ENCODE measurements at places on chromosomes 6 and 20. TPM values are rescaled to one million over a fixed set of nuclear protein-coding genes. Genes with fewer than 3 reads are reported as not detected.
A peak's percentile ranks its signal among the peaks of the same experiment; 100 is the strongest.

The PDE7B gene
- total RNA-seq: 5.5 TPM

The BMP6 gene
- total RNA-seq: 5.2 TPM

The MAS1 gene
- 0.12 TPM for total RNA-seq

The WASF1 gene
- 8.9 TPM for total RNA-seq

The PPDPF gene
- total RNA-seq: 176 TPM

The MARCKS gene
- total RNA-seq: 45.6 TPM

The RAET1G gene
- not detected for total RNA-seq

GRCh38 chr6:11381801-11382513, 149.5 kb upstream of the NEDD9 start:
- H3K4me3 ChIP-seq: no peak overlapping the region
- no peaks in the 10 kb centered on the region for H3K36me3 ChIP-seq
- no peaks in the 10 kb centered on the region for H3K27me3 ChIP-seq

DNA sequence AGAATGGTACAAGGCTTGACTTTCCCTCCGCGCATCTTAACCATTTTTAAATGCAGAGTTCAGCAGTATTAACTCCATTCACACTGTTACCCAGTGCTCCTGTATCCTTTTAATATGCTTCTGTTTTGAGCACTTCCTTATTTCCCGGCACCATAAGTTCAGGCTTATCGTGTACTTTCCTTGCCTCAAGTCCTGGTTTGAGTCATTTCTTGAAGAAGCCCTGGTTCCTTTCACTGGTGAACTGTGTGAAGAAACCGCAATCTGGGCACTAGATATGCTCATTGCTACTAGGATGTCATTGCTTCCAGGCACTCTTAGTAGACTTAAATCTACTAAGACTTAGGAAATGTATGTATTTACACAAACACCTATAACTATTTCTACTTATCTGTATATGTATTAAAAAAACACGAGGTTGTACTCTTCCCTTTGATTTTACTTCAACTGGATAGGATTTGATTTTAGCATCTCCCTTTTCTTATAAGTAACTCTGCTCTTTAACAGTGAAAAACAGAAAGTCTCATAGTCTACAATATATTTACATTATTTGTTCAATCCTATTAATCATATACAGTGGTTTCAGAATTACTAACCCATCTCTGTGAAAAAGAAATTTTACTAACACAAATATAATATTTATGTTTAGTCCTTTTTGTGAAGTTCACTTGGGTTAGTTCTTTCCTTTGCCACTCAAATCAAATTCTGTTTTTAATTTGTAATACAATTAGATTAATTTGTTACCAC, 135.5 kb downstream of the CDKAL1 start:
- H3K36me3 ChIP-seq: no peaks in the 10 kb centered on the region

DNA sequence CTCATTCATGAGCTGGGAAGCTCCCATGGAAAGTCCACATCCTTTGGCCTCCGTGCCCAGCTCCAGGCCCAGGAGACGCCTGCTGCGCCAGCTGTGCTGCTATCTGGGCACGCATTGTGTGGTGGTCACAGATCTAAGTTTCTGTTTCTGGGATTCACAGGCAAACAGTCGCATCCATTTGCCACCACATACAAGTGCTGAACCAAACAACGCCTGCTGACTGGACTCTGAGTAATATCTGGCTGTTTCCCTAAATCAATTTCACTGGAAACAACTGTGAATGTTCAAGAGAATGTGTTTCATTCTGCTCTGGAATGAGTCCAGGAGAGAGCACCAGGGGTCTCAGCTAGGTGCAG, 45.5 kb downstream of the IRF4 start:
- no peaks in the 10 kb centered on the region for H3K27me3 ChIP-seq
- no peaks in the 10 kb centered on the region for H3K4me1 ChIP-seq
- no peak for DNase-seq
- no peak overlapping the region for H3K4me3 ChIP-seq

DNA sequence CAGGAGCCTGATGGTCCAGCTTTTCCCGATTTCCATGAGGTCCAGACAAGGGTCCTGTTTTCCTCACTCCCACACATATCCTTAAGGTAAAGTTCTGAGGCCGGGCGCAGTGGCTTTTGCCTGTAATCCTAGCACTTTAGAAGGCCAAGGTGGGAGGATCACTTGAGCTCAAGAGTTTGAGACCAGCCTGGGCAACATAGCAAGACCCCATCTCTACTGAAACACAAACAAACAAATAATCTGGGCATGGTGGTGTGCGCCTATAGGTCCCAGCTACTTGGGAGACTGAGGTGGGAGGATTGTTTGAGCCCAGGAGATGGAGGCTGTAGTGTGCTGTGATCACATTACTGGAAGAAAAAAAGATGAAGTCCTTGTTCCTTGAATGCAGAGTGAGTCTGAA, 53.2 kb upstream of the IYD start:
- H3K4me1 ChIP-seq: peaks cover 3% of the 10 kb centered on the region
- no peaks in the 10 kb centered on the region for H3K27me3 ChIP-seq
- DNase-seq: no peak
- no peaks in the 10 kb centered on the region for H3K36me3 ChIP-seq
- H3K27ac ChIP-seq: no peak overlapping the region

GRCh38 chr6:40042232-40042631, 108.0 kb upstream of the MOCS1 start:
- no peak overlapping the region for H3K4me3 ChIP-seq
- no peak overlapping the region for H3K27ac ChIP-seq
- no peaks in the 10 kb centered on the region for H3K4me1 ChIP-seq
- H3K27me3 ChIP-seq: no peaks in the 10 kb centered on the region

DNA sequence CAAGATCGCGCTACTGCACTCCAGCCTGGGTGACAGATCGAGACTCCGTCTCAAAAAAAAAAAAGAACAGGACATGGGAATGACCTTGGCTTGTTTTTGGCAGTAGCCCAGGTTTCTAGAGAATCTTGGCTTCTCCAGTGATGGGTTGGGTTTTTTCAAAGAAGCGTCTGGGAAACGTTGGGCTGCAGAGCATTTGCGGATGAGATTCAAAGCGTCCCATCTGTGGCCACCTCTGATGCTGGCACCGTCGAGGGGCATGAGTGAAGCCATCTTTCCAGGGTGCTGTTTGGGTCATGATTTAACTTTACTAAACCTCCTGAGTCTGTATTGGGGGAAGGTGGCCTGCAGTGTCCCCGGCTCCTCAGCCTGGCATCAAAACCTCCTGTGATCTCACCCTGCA, 43.2 kb upstream of the SRF start:
- H3K4me1 ChIP-seq: no peaks in the 10 kb centered on the region
- H3K4me3 ChIP-seq: no peak overlapping the region
- H3K27ac ChIP-seq: no peak overlapping the region

DNA sequence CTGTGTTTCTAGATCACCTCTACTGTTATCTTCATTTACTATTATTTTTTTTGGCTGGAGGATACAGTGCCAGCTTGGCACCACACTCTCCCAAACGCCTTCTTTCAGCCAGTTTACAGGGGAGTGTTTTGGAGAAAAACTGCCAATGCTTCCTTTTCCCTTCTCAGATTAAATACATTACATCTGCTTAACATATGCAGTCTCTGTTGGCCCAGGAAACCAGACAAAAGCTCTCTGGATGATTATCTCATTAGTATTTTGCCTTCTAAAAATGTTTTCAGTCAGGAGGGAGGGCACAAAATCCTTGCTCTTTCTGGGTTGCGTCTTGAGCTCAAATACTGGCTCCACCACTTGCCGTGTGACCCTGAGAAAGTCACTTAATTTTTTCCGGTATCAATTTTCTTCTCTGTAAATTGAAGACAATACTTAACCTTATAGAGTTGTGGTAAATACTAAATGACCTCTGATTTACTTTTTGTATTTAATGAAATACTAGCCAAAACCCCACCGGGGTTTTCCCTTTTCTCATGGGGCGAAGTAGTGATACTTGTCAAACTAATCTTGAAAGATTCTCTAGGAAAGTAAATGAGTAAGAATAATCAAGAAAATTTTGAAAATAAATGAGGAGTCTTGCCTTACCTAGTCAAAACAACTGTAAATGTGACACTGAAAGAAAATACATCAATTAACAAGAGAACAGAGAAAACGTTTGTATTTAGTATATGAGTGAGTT, 146.2 kb downstream of the MMS22L start:
- H3K27ac ChIP-seq: no peak overlapping the region
- DNase-seq: no peak
- no peak overlapping the region for H3K4me3 ChIP-seq
- no peaks in the 10 kb centered on the region for H3K4me1 ChIP-seq
- H3K36me3 ChIP-seq: no peaks in the 10 kb centered on the region

- H3K36me3 ChIP-seq: no peaks in the 10 kb centered on the region
- H3K4me3 ChIP-seq: no peak overlapping the region
- H3K27me3 ChIP-seq: no peaks in the 10 kb centered on the region
- H3K27ac ChIP-seq: no peak overlapping the region
Measured at GRCh38 chr6:25389471-25389870, 110.3 kb downstream of the CARMIL1 start.

GRCh38 chr6:64252256-64252655, 616.7 kb downstream of the PHF3 start:
- no peak overlapping the region for H3K27ac ChIP-seq
- H3K36me3 ChIP-seq: no peaks in the 10 kb centered on the region
- no peak for DNase-seq
- no peak overlapping the region for H3K4me3 ChIP-seq
- H3K4me1 ChIP-seq: no peaks in the 10 kb centered on the region

DNA sequence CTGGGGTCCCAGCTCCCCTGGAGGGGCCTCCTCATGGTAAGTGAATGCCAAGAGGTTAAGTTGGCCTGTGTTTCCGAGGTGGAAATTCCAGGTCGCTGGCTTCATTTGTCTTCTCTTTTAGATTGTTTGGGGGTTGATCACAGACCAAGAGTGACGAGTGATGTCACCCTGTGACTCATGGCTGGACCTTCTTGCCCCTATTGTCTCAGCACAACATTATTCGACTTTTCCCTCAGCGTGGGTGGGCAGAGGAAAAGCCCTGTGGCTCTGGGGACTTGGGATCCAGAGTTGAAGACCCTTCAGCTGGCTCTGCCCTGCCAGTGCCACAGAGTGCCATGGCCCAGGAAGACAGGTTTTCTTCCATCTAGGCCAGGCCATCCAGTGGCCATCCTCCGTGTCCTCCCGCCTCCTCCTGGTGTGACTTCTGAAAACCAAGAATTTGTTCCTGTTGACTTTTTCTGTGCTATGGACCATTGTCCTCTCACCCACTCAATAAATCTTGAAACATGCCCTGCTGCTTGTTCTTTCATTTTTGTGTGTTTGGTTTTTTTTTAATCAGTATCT, 15.4 kb upstream of the SNHG17 start:
- H3K27me3 ChIP-seq: no peaks in the 10 kb centered on the region
- no peak overlapping the region for H3K4me3 ChIP-seq
- no peaks in the 10 kb centered on the region for H3K4me1 ChIP-seq
- H3K27ac ChIP-seq: no peak overlapping the region
- peak; percentile 31 for DNase-seq
- H3K36me3 ChIP-seq: no peaks in the 10 kb centered on the region

DNA sequence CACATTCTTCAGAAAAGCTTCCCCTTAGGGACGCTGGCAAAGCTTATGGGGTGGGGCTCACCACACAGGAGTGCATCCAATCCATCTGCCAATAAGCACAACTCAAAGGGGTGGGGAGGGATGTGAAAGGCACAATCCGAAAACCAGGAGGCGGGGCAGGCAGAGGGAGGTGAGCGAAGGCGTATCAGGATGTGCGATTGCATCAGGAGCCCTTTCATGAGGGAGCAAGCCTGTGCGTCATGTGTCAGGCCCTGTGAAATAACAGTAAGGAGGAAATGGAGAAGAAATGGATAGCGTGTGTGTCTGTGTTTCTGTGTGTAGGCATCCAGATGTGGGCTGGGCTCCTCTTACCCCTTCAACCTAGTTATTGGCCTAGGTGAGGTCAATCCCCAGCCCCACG, 382.4 kb upstream of the CDH4 start:
- H3K27me3 ChIP-seq: no peaks in the 10 kb centered on the region
- no peak for DNase-seq
- H3K4me3 ChIP-seq: no peak overlapping the region
- no peaks in the 10 kb centered on the region for H3K36me3 ChIP-seq
- no peak overlapping the region for H3K27ac ChIP-seq
- no peaks in the 10 kb centered on the region for H3K4me1 ChIP-seq

GRCh38 chr20:10531848-10532247, 96.7 kb downstream of the SLX4IP start:
- H3K27me3 ChIP-seq: no peaks in the 10 kb centered on the region
- H3K27ac ChIP-seq: no peak overlapping the region
- no peak for DNase-seq
- H3K4me1 ChIP-seq: no peaks in the 10 kb centered on the region

- no peak within 1 kb of the TSS for H3K27ac ChIP-seq
- H3K4me3 ChIP-seq: peak within 1 kb of the TSS; percentile 27
- DNase-seq: no peak
- H3K36me3 ChIP-seq: no peaks in the 10 kb centered on the region
- H3K27me3 ChIP-seq: no peaks in the 10 kb centered on the region
Measured at GRCh38 chr20:45469336-45470261, at the start of gene WFDC2. WFDC2 (plus strand) TSS chr20:45469753; CDS start chr20:45469782, 29 bp downstream.

DNA sequence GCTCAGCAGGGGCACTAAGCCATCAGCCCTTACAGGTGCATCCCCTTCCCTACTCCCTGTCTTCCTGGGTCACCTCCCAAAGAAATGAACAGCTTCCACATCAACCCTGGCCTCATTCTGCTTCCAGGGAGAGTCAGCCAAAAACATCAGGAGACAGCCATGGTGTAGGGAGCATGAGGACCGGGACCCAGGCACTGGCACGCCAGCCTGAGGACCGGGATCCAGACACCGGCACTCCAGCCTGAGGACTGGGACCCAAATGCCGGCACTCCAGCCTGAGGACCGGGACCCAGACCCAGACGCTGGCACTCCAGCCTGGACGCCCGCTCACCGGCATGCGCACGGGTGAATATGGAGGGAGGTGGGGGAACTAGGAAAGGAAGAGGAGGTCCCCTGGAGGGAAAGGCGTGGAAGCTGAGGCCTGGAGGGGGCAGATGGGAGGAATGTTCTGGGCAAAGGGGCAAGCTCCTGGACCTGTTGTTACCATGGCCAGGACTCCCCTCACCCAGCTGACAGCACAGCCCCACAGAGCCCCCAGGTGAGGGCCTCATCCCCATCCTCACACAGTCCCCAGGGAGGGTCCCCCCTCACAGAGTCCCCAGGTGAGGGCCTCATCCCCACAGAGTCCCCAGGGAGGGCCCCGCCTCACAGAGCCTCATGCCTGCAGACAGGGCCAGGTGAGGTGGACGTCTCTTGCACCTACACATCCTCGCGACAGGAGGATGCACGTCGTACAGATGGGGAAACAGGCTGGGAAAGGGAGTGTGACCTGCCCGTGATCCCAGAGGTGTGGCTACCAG, 26.0 kb upstream of the MRGBP start:
- no peak overlapping the region for H3K4me3 ChIP-seq
- no peaks in the 10 kb centered on the region for H3K4me1 ChIP-seq
- H3K27ac ChIP-seq: no peak overlapping the region
- H3K36me3 ChIP-seq: no peaks in the 10 kb centered on the region

DNA sequence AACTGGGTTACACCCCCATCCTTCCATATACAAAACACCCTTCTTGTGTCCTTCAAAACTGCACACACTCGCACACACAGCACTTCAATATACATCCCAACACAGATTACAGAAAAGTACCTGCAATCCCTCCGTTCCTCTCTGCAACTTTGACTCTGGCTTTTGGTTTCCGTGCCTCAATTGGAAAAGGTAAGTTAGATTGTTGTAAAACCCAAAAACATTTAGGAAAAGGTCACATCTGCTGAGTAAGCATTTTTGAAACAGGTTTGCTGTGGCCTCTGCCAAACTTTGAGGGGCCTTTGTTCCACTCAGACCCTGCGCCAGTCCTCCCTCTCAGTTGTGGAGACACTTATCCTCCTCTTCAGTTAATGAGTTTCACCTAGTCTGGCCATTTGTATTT, 4.2 kb downstream of the NKX2-4 start:
- no peak for DNase-seq
- no peak overlapping the region for H3K4me3 ChIP-seq
- H3K36me3 ChIP-seq: no peaks in the 10 kb centered on the region
- H3K27ac ChIP-seq: no peak overlapping the region

GRCh38 chr20:46394872-46395760, 11.3 kb downstream of the ELMO2 start:
- H3K27ac ChIP-seq: no peak overlapping the region
- no peaks in the 10 kb centered on the region for H3K27me3 ChIP-seq
- H3K4me3 ChIP-seq: no peak overlapping the region
- no peaks in the 10 kb centered on the region for H3K4me1 ChIP-seq
- peaks cover 10% of the 10 kb centered on the region for H3K36me3 ChIP-seq

Measured in aorta (tissue), 5 donors.